Activated CD4-positive, alpha-beta T cell treated with anti-CD3 and anti-CD28 coated beads, Interleukin-10, Interleukin-2, amounts not matched to agents 100 ng/mL and 50 ng/mL, durations not matched to agents 16 hours and 8 hours (primary cell): ENCODE measurements at places on chromosomes 5 and 9.

- DNase-seq: peak; percentile 27
Measured at GRCh38 chr5:472076-472655, 29.2 kb downstream of the EXOC3 start.

DNA sequence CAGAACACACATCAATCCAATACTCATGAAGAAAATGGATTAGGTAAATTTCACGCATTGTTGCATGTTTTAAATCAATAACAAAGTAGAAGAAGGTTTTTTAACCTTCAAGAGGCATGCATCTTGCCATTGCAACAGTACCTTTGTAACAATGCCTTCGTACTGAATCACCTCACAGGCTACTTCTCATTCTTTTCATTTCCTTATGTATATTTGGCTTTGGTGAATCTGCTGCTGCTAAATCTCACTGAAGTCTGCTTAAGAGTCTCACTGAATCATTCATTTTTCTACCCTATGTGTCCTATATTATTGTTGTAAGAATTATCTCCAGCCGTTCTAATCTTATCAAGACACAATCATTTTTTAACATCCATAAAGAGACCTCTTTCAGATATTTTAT, 152.5 kb downstream of the CDH10 start:
- DNase-seq: no peak

GRCh38 chr9:91995000-91995655, 45.1 kb upstream of the ROR2 start:
- no peak for DNase-seq

DNA sequence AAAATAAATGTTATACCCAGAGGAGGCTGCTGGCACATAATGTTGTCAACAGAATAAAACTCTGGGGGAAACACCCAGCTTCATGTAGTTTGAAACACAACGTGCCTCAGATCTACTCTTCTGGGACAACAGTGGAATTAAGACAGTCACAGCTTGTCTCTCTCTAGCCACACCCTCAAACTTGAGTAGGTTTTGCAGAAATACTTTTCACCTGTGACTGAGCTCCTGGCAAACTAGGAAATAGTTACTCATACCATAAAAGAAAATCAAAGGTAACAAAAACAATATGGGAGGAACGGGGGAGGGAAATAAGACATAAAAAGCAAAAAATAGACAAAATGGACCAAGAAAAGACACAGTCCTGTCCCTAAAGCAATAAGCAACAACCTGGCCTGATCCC, 14.4 kb downstream of the ELAVL2 start:
- DNase-seq: no peak

GRCh38 chr5:142455856-142456255, 131.0 kb upstream of the SPRY4 start:
- DNase-seq: no peak

DNA sequence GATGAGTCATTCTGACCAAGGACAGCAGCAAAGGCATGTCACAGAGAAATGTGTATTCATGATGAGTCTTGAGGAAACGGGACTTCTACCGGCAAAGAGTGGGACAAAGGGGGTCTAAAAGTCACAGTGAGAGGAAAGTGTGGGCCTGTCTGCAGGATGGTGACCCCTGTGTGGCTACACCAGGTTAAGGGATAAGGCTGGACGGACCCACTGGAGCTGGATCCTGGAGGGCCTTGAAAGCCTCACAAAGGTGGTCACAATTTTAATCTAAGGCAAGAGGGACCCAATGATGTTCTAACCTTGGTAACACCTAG, 176.5 kb downstream of the CDK5RAP2 start:
- no peak for DNase-seq

- DNase-seq: no peak
Measured at GRCh38 chr5:124580925-124581737, 165.3 kb downstream of the ZNF608 start.

DNA sequence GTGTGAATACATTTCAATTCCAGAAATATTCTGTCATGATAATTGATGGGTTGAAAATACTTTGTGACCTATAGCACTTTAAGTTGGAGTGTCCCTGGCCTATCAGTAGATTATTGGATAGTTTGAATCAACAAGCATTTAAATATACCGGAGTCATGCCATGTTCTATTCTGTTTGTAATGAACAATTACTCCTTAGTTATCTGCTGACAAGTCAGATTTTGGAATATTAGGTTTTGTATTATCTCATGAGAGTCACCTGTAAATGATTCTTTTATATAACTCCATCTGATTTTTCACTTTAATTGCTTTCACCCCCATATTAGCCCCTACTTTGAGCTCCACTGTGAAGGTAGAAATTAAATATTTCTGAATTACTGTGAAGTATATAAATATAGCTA, 92.5 kb upstream of the SH3GL2 start:
- DNase-seq: no peak

GRCh38 chr5:9063615-9064245, 482.1 kb downstream of the SEMA5A start:
- no peak for DNase-seq

DNA sequence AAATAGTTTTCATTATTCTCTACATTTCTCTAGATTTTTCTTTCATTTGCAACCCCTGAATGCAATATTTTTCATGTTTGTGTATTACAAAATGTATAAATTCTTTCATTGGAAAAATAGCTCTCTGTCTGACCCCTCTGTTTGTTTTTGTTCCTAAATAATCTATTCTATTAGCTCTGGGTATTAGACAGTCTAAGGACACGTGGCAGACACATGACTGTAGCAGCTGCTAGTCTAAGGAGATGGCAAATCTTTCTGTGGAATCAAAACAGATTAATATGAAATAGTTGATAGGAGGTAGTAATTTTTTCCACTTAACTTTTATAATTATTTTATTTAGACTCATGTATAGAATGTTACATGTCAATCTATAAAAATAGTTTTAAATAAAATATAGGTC, 21.4 kb upstream of the SPATA9 start:
- DNase-seq: no peak

DNA sequence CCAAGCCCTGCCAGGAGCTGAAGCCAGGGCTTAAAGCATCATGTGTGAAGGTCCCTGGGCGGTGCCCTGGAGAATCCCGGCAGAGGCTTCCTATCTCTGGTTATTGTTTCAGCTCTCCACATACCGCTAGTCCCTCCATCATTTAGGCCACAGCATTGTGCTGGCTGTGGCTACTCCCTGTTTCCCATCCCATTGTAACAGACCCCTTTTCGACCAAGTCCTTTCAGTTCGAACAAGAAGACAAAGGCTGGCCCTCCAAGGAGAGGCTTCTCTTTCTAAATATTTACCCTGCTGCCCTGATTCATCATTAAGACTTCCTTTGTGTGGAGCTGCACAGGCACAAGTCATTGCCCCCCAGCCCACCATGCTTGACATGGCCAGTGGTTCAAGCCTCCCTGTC, 41.6 kb downstream of the NEUROG1 start:
- no peak for DNase-seq

- DNase-seq: no peak
Measured at GRCh38 chr5:1141834-1142233, 30.0 kb upstream of the SLC12A7 start.

DNA sequence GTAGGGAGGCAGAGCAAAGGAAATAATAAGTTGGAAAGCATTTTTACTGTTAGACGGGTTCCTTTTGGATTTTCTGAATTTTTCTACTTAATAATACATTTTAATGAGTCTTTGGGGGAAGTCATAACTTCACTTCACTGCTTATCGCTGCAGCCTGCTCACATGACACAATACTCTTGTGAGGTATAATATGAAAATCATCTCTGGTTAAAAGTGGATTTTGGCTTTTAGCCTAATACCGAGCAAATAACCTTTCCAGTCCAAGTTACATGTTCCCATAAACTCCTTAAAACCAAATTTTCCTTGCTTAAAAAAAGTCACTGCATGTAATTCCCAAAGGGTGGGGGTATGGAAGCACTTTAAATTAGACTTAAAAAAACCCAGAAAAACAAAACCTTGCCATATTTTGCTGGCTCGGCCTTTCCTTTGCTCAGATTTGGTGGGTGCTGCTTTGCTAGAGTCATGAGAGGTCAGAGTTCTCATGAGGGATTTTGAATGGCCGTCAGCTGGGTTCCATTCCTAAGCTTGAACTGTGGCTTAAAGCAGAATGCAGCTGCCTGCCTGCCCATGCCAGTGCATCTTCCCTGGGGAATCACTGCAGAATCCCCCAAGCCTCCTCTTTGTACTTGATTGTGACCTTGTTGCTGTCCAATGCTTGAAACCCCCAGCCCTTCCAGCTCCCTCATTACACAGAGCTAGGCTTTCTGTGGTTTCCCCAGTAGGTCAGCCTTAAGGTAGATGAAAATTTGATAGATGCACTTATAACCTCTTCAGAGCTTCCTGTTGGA, 331.8 kb downstream of the KDM4C start:
- no peak for DNase-seq
